Sigmoid colon (tissue), 7 donors: ENCODE measurements at places on chromosomes 12 and 14. TPM values are rescaled to one million over a fixed set of nuclear protein-coding genes. Genes with fewer than 3 reads are reported as not detected.

Gene CLEC2B
- polyA plus RNA-seq = 6.0 TPM

Gene ASPG
- 8.1 TPM for polyA plus RNA-seq

Gene SOAT2
- polyA plus RNA-seq = 0.09 TPM

Gene TOMM20L
- polyA plus RNA-seq = 0.25 TPM

Gene NRL
- polyA plus RNA-seq = 2.9 TPM

Gene FOXA1
- polyA plus RNA-seq = 19.4 TPM
